ENCODE measurements at places on chromosomes 13 and 19.

DNA sequence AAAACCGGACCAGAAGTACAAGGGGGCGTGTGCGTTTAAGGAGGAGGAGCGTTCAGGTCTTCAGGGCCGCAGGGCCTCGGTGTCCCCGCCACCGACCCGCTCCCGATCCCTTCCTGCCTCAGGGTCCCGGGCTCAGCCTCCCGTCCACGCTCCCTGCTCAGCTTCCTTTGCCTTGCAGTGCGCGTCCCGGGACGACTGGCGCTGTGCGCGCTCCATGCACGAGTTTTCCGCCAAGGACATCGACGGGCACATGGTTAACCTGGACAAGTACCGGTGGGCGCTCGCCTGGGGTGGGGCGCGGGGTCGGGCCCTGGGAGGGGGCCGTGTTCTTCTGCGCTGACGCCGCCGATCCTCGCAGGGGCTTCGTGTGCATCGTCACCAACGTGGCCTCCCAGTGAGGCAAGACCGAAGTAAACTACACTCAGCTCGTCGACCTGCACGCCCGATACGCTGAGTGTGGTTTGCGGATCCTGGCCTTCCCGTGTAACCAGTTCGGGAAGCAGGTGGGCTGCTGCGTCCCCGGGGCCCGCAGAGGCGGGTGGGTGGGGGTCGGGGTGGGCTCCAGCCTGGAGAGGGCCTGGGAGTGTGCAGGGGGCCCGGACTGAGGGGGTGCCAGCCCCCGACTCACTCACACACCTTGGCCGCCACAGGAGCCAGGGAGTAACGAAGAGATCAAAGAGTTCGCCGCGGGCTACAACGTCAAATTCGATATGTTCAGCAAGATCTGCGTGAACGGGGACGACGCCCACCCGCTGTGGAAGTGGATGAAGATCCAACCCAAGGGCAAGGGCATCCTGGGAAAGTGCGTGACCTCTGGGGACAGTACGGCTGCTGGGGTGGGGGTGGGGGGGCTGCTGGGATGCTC lies 1.4 kb downstream of the GPX4 start:
- DNase-seq = no peak

- peak; percentile 53 for DNase-seq
Observed at GRCh38 chr19:29526730-29527499, 1.1 kb downstream of the VSTM2B start.

DNA sequence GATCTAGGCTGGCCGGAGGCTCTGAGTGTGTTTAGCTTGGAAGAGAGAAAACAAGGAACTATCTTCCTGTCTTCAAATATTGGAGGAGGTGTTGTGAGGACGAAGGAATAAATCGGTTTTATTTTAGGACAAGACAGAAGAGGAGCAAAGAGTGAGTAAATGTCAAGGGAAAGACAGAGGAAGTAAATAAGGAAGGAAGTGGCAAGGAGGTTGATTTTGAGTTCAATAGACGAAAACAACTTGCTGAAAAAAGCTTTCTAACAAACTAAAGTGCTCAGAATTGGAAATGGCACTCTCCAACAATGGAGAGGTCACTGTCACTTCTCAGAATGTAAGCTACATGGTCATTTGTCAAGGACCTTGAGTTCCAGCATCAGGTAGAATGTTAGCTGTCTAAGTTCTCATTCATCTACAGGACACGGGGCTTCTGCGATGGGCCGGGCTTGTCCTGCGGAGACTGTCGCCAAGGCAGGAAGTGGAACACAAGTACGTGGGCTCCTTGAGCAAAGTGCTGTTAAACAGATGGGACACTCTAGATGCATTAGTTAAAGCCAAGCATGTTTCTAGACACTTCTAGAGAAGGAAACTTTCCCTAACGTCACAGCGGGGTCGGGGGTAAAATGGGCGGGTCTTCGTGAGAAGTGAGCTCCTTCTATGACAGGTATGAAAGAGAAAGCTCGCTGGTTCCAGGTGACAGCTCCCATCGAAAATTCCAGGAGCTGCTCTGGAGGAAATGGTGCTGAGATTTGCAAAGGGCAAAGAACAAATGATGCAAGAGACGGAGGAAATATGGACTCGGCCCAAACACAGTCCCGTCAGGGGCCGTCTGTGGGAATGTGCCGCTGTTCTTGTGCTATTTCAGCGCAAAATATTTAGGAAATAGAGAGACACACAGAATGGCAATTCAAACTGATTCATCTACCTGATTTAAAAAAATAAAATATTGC lies 103.9 kb upstream of the UBL3 start:
- DNase-seq = peak; percentile 38

DNA sequence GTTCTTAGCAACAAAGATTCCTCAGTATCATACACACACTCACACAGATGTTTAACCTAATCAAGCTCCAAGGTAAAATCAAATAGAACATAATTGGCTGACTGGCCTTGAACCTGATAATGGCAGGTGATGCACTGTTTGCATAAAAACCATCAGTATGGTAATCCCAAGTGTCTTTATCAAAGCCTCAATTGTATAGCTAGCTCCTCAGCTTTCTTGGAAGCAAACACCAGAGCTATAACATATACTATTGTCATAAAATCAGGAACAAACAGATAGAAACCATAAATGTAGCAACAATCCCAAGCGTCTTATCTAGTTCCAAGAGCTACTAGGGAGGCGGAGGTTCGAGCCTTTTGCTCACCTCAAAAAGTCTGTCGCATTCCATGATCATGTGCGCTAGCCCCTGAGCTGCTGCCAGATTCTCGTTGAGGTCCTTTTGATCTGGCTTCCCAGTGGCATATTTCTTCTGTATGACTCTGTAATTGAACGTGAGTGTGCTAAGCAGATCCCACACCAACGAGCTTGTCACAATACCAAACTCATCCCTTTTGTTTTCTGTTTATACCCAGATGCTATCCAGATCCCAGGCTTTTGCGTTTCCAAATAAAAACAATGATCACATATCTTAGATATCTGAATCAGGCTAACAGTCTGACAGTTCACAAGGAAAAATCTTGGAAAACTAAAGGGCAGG lies 95.3 kb downstream of the KL start:
- no peak for DNase-seq

DNA sequence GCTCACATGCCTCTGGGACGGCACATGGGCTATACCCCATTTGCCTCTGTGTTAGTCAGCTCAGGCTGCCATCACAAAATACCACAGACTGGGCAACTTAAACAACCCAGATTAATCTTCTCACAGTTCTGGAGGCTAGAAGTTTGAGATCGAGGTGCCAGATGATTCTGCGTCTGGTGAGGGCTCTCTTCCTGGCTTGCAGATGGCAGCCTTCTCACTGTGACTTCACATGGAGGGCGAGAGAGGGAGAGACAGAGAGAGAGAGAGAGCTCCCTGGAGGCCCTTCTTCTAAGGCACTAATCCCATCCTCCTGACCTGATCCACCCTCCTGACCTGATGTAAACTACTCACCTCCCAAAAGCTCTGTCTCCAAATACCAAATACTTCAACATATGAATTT lies 55.0 kb downstream of the GPR12 start:
- no peak for DNase-seq

- no peak for DNase-seq
Observed at GRCh38 chr13:48192411-48192935, 40.5 kb upstream of the ITM2B start.

- DNase-seq = no peak
Observed at GRCh38 chr13:20715330-20715712, 11.8 kb downstream of the IL17D start.

GRCh38 chr13:72959643-72960042 lies 99.2 kb upstream of the KLF5 start:
- no peak for DNase-seq

DNA sequence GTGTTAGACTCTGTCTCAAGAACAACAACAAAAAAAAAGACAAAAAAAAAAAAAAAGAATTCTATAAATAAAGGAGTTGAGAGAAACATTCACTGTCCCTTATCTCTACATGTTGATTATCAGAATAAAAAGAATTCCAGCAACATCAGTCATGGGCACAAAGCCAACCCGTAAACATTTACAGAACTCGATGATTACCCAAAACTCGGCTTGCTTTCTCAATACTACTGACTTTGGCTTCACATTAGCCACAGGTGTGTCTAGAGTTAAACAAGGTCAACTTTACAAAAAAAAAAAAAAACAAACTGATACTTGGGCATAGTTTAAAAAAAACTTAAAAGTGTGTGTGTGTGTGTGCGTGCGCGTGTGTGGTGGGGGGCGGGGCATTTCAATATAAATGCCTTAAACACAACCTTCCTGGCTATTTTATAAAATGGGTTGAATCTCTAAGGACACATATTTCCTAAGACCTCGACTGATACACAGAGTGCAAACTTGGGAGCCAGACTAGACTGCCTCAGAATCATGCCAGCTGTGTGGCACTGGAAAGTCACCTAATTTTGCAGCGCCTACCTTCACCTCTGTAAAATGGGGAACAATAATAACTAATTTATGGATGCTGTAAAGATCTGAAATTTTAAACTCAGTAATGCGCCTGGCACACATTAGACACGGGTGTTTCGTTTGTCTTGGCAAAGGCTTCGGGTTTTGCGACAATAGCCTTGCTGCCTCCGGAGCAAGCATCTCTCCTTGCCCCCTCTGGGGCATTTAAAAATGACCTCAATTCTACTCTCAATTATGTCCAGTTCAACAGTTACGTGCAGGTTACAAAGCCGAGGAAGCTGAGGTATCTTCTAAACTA lies 922 bp downstream of the EBPL start:
- DNase-seq = peak; percentile 15

GRCh38 chr13:113589251-113589960 lies 4.9 kb downstream of the TFDP1 start:
- DNase-seq = no peak

DNA sequence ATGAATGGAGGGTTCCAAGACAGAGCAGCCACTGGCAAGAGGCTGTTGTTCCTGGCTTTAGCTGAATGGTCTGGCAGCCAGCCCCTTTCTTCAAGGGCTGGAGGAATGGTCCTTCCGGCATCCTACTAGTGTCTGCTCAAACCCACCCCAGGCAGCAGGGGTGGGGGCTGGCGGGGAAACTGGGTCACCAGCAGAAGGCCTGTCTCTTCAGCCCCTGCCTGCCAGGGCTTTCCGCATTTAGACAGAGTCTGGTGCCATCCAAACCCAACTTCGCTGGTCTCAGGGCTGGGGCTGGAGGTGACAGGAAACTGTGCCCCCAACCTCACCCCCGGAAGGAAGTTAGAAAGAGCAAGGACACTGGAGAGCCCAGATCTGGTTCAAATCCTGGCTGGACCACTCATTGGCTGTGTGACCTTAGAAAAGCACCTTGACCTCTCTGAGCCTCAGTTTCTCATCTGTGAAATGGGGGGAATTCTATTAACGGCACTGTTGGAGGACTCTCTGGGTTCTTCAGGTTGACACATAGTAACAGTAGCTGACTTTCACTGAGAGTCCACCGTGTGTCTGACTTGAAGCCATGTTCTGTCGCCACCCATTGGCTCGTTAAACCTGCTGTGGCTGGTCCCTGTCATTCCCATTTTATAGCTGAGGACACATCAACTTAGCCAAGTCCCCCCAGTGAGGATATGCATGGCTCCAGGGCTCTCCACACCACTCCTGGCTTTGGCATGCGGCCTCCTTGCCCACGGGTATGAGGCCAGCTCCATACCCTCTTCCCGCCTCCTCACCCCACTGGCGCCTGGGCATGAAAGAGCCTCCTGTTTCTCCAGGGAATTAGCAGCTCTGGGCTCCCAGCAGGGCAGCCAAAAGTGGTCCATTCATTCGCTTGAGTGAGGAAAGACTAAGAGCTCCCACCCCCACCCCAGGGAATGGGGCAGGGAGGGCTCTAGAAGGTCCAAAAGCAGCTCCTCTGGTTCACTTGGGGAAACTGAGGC lies 2.5 kb upstream of the NR2C2AP start:
- no peak for DNase-seq

GRCh38 chr19:55339889-55340783 lies 460 bp downstream of the KMT5C start:
- DNase-seq = peak; percentile 53

GRCh38 chr13:29185926-29186325 lies 365.8 kb downstream of the MTUS2 start:
- DNase-seq = no peak

DNA sequence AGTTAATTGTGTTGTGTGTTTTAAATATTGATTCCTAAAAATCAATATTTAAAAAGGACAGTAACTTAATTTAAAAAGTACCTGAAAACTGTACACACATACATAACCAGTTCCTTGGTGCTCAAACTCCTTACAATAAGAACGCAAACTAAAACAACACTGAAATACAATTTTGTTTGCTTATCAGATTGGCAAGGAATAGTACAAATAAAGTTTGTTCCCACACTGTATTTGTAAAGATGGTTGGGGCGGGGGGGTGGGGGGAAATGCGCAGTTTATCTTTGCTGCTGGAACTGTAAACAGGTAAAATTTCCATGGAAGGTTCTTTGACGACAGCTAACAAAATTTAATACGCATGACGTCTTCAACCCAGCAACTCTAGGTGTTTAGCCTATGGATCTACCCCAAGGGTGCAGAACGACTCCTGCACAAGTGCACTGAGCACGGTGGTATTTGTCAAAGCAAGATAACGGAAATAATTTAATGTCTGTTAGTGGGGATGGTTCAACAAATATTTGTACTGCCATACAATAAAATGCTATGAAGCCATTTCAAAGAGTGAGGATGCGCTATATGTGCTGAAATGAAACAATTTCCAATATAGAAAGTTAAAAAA lies 96.5 kb downstream of the ING1 start:
- no peak for DNase-seq

Measured in stimulated activated naive CD8-positive, alpha-beta T cell treated with anti-CD3 and anti-CD28 coated beads, Interleukin-15, Interleukin-2, amounts not matched to agents 100 U/mL and 50 U/mL, for 24 hours (primary cell).